ENCODE measurements at places on chromosomes 7 and 10.

DNA sequence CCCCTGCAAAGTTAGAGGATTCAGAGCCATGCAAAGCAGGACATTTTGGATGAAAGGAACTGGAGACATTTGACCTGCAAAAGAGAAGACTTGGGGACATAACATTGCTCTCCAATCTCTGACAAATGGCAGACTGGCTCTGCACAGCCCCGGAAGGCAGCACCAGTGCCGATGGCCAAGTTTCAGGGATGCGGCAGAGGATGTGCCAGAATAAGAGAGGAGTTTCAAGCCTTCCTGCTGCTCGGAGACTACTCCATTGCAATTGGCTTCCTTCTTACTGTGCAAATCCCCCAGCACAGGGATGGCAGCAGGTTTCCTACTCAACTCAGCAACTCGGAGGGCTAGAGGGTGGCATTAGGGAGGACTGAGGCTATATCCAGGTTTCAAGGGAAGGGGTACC lies 268.8 kb upstream of the ZMIZ1 start:
- no peak for DNase-seq

DNA sequence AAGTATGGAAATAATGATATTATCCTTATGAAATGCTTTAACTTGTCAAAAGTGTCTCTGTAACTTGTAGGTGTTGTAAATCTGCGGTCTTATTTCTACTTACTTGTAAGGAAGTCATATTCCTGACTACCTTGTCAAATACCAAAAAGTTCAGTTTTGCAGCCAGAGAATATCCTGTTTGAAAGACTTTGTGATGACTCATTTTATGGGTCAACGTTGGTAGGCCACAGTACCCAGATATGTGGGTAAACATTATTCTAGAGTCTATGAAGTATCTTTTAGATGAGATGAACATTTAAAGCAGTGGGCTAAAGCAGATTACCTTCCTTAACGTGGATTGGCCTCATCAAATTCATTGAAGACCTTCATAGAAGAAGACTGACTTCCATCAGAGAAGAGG lies 195.3 kb downstream of the PPP1R9A start:
- no peak for DNase-seq

GRCh38 chr10:49089557-49090188 lies 25.6 kb downstream of the VSTM4 start:
- DNase-seq, result no peak

GRCh38 chr7:137953665-137954470 lies 48.0 kb downstream of the CREB3L2 start:
- DNase-seq, result peak; percentile 61

GRCh38 chr7:29885626-29886025 lies 79.3 kb downstream of the WIPF3 start:
- no peak for DNase-seq

- peak; percentile 67 for DNase-seq
Observed at GRCh38 chr7:86913709-86914108, 145.7 kb downstream of the ELAPOR2 start.

- DNase-seq, result no peak
Observed at GRCh38 chr10:106185951-106186350, 978.6 kb downstream of the SORCS1 start.

GRCh38 chr7:102992938-102993717 lies 80.3 kb downstream of the LRRC17 start:
- DNase-seq, result peak; percentile 48

DNA sequence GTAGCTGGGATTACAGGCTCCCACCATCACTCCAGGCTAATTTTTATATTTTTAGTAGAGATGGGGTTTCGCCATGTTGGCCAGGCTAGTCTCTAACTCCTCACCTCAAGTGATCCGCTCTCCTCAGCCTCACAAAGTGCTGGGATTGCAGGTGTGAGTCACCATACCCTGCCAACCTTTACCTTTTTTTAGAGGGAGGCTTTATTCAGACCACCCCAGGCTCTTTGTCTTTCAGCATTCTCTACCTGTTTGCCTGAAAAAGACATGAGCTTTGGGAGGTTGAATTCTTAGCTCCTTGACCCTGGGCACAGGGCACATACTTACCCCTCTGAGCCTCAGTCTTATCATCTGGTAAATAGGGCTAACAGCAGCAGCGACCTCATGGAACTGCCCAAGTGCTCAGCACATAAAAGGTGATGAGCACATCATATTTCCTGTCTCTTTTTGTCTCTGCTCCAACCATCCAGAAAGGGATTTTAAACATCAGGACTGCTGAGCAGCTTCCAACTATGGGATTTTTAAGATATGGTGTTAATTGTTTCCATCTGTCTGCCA lies 17.0 kb downstream of the FRMPD2 start:
- peak; percentile 18 for DNase-seq

- DNase-seq, result no peak
Observed at GRCh38 chr10:109974504-109975191, 33.1 kb upstream of the ADD3 start.

DNA sequence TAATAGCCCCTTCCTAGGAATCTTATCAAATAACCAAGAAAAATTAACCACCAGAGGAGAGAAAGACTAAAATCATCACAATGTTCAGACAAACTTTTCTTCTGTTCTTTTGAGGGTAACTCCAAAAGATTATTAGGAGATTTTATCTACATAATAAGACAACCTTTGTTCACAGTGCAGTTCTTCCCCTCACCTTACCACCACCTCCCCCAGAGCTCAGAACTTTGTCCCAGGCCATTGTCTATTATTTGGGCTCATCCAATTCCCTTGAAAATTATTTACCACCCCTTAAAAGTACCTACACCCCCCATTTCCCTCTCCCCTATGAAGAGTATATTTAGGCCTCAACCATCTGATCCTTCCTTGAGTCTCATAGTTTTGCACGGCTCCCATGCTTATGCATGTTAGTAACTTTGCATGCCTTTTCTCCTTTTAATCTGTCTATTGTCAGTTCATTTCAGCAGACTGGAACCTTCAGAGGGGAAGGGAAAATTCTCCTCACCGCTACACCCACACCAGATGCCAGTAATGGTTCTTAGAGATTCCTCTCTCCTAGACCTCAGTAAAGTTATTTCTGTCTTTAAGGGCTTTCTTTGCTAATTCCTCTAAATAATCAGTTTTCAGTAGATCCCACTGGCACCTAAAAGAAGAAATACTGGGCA lies 234.9 kb downstream of the SKIDA1 start:
- no peak for DNase-seq

GRCh38 chr10:63205421-63205820 lies 72.3 kb downstream of the NRBF2 start:
- no peak for DNase-seq

- DNase-seq, result peak; percentile 75
Observed at GRCh38 chr7:7719236-7719635, 829 bp upstream of the RPA3 start.

DNA sequence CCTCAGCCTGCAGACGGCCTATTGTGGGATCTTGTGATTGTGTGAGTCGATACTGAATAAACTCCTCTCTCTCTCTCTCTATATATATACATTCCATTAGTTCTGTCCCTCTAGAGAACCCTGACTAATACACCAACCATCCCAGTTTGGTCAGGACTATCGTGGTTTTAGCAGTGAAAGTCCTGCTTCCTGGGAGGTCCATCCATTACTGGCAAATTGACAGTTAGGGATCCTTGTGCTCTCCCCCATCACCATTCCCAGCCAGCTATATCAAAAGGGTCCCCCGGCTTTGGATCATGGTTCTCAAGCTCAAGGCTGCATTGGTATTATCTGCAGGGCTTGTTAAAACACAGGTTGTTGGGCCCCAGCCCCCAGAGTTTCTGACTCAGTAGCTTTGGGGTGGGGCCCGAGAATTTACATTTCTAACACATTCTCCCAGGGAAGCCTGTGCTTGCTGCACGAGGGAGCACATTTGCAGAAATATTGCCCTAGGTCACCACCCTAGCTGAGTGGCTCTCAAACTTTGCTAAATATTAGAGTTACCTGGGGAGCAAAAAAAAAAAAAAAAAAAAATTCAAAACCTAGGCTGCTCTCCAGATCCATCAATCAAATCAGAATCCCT lies 899.1 kb upstream of the AUTS2 start:
- DNase-seq, result peak; percentile 49

GRCh38 chr10:72049969-72050781 lies 38.2 kb downstream of the SPOCK2 start:
- no peak for DNase-seq

GRCh38 chr7:112481121-112481736 lies 438 bp downstream of the LSMEM1 start:
- no peak for DNase-seq

DNA sequence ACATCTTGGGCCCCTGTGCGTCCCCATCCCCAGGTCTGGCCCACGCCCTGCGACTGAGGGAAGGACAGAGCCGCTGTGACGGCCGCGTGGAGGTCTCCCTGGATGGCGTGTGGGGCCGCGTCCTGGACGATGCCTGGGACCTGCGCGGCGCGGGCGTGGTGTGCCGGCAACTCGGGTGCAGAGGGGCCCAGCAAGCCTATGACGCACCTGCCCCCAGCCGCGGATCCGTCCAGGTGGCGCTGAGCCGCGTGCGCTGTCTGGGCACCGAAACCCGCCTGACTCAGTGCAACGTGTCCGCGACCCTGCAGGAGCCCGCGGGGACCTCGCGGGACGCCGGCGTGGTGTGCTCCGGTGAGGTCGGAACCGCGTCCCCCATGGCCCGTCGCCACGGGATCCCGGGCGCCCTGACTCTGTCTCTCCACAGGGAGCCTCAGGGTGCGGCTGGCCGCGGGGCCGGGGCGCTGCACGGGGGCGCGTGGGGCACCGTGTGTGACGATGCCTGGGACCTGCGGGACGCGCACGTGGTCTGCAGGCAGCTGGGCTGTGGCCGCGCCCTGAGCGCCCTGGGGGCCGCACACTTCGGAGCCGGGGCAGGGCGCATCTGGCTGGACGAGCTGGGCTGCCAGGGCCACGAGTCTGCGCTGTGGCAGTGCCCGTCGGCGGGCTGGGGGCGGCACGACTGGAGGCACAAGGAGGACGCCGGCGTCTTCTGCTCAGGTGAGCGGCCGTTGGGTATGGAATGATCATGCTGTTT lies 5.9 kb downstream of the SCART1 start:
- DNase-seq, result no peak

GRCh38 chr7:107882766-107883165 lies 8.2 kb upstream of the DLD start:
- DNase-seq, result no peak

- DNase-seq, result no peak
Observed at GRCh38 chr10:126686268-126686667, 15.8 kb upstream of the C10orf90 start.

DNA sequence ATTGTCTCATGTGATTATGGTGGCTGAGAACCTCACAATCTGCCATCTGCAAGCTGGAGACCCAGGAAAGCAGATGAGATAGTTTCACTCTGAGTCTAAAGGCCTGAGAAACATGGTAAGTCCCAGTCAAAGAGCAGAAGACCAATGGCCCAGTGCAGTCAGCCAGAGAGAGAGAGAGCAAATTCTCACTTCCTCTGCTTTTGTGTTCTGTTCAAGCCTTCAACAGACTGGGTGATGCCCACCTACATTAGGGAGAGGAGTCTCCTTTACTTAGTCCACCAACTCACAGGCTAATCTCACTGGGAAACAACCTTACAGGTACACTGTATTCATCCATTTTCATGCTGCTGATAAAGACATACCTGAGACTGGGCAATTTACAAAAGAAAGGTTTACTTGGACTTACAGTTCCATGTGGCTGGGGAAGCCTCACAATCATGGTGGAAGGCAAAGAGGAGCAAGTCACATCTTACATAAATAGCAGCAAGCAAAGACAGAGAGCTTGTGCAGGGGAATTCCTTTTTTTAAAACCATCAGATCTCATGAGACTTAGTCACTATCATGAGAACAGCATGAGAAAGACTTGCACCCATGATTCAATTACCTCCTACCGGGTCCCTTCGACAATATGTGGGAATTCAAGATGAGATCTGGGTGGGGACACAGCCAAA lies 4.7 kb upstream of the FRMPD2 start:
- no peak for DNase-seq

DNA sequence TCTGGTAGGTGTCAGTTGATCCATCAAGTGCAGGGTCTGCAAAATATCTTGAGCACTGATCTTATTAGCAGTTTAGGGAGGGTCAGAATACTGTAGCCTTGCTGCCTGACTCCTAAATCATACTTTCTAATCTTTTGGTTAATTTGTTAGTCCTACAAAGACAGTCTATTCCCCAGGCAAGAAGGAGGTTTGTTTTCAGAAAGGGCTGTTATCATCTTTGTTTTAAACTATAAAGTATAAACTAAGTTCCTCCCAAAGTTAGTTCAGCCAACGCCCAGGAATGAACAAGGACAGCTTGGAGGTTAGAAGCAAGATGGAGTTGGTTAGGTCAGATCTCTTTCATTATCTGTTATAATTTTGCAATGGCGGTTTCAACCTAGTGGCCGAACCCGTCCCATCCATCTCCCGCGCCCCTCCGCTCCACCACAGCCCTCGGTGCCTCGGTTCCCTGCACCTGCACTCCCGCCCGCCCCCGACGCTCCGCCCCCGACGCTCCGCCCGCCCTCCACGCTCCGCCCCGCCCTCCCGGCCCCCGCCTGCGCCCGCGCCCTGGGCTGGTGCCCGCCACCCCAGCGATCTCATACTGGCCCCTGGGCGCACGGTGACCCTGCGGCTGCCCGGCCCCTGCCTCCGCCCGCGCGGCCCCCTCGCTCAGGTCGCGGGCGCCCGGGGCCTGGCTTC lies at the start of gene ADCK2:
Gene ADCK2, plus strand, starts transcription at position 564 of the 681 bp plus-strand sequence. CDS start 386 bp downstream, outside the sequence.
- no peak for DNase-seq

- DNase-seq, result no peak
Observed at GRCh38 chr10:101780187-101780817, 2.9 kb downstream of the NPM3 start.

- DNase-seq, result no peak
Observed at GRCh38 chr7:80095545-80095944, 39.1 kb upstream of the GNAI1 start.

GRCh38 chr7:82204694-82205093 lies 238.9 kb downstream of the CACNA2D1 start:
- DNase-seq, result peak; percentile 66

- no peak for DNase-seq
Observed at GRCh38 chr10:43229208-43230061, 37.4 kb downstream of the RASGEF1A start.

DNA sequence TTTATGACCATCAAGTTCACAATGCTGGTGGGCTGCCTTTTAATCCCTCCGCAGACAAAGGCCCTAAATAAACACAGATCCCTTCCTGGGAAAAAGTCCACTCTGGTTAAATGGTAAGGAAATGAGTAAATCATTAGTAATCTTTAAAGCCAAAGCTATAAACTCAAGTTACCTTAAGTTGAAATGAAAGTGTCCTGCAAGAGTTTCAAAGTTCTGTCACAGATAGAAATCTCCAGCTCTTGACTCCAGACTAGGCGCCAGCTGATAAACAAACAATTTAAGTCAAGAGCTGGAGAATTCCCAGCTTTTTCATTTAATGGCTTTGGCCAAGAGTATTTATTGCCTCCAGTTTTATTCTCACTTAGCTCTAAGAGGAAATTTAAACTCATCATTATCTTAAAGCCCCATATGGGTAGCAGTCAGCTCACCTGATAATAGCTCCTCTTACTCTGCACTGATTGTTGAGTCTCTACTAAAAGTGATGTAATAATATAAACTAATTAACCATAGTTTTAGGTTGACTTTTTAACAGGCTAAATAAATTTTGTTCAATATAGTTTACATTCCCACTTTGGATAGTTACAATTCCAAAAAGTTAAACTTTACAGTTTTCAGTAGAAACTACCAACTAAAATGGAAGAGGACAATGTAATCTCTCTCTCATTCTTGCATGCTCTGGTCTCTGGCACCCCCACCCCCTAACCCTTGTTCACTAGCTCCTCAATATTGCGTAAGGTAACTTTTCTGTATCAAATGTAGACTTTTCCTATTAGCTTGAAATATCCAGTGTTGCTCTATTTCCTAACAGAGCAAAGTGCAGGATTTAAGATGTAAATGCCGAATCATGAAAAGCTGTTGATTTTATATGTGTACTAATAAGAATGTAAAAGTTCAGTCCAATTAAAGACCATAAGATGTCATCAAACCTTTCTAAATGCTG lies 56.1 kb downstream of the HIBADH start:
- DNase-seq, result peak; percentile 22

GRCh38 chr7:149568218-149568617 lies 70.6 kb upstream of the ZNF746 start:
- no peak for DNase-seq
